ENCODE measurements at places on chromosomes 4 and X.

DNA sequence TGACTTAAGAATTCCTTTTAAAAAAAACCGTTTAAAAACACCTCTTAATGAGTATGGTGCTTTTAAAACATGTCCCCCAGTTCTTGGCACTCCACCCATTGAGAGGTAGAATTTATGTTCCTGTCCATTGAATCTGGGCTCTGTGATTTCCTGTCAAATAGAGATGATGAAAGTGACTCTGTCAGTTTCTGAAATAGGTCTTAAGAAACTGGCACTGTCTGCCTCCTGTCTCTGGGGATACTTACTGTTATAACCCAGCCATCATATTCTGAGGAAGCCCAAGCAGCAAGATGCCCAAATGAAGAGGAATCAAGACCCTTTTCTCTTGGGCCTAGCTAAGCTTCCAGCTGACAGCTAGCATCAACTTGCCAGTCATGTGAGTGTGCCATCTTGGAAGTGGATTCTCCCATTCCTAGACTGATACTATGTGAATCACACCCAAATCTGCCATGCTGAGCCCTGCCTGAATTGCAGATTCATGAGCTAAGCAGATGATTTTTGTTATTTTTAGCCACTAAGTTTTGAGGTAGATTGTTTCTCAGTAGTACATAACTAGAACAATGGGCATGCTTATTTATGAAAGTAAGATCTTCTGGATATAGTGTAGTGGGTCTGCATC, 22.8 kb downstream of the C4orf54 start:
- no peak for DNase-seq

- no peak for DNase-seq
These were observed 35.1 kb upstream of the PPP2R3B start for GRCh38 chrX:421646-422391.

DNA sequence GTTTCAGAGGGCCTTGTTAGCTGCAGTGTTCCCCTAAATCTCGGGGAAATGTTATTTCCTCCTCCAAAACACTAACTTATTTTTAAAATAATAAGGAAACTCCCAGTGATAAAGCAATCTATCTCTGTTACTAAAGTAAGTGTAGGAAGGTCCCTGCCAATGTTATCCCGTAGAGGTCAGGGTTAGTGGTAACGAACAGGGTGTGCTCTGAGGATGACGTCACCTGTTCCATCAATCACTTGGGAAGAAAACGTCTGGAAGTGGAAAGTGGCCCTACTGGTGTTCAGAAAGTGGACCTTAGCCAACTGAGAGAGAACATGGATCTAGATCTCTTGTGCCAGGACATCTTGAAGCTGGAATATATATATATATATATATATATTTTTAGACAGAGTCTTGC, 249.5 kb downstream of the BCOR start:
- DNase-seq: no peak

DNA sequence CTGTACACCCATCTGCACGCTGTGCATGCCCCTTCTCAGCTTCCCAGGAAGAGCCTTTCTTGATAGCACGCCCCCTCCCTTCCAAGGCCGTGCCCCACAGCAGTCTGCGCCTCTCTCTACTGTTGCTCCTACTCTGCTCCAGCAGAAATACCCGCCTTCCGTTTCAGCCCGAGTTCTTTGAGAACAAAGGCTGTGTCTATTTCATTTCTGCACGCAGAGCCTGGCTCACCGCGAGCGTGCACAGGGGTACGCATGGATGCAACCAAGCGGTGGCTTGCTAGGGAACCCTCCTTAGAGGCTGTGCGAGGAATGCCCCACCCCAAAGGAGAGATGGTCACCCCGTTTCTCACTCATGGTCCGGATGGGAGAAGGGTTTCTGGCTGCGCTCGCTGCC, 485 bp downstream of the AADAT start:
- no peak for DNase-seq

DNA sequence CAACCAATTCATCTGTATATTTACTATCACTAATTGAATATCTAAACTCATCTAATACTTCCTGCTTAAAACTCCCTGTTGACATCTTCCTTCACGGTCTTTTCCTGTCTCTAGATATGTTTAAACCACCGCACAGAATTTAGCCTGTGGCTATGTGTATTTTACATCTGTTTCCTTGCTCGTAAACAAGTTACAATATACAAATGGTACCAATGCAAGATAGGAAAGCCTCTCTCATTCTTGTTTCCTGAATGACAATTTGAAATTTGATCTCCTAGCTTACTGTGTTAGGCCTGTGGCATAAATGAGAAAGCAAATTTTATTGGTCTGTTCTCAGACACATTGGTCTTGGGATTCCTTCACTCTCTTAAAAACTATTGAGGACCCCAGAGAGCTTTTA, 89.7 kb upstream of the PCDH7 start:
- DNase-seq: no peak

DNA sequence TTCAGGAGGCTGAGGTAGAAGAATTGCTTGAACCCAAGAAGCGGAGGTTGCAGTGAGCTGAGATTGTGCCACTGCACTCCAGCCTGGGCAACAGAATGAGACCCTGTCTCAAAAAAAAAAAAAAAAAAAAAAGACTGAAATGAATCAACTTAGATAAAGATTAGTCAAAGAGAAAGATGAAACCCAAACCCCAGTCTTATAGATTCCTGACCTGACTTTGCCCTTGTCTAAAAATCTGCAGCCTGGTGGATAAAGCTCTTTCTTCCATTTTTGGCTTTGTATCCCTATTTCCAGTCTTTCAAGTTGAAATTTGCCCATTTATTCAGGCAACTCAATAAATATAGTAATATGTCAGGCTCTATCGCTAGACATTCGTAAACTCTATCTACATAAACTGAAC, 39.3 kb upstream of the SPINK2 start:
- no peak for DNase-seq

DNA sequence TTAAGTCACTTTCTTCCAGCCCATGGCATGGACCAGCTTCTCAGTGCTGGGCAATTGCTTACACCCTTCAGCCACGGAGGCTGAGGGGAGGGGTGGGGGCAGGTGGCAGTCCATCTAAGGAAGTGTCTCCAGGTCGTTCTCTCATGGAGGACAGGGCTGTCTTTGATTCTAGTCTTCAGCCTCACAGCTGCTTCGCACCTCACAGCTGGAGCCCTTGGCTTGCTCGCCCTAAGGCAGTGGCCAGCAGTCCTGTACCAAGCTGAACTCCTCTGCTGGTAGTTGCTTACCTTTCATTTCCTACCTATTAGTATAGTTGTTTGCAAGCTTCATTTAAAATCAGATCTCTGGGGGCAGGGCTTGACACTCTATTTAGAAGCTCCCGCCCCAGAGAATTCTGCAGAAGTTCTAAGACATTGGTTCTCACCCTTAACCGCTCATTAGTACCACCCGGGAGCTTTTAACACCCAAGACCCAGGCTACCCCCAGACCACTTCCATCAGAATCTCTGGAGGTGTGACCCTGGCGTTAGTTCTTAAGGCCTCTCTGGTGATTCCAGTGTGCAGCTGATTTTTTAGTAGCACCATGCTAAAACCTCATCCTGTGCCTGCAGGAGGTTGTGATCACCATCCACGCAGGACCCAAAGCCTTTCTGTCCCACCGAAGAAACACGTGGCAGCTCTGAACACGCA, 386.8 kb downstream of the UNC5C start:
- no peak for DNase-seq

DNA sequence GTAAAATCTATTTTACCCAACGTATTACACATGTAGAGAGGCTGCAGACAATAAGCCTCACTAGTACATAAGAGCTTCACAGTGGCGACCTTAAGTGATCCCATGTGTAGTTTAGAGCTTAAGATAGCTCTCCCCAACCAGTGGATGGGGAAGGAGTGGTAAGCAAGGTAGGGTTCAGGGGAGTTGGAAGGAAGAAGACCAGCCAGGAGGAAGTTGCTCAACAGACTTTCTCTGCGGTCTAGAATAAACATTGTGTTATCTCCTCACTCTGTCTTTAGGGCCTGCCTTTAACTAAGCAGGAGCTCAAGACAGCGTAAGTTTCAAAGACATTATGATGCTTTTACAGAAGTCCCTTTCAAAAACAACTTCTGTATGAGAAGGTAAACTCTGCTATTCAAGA, 16.8 kb downstream of the MEPE start:
- DNase-seq: no peak

GRCh38 chr4:138188406-138189084, 53.6 kb downstream of the SLC7A11 start:
- DNase-seq: no peak

GRCh38 chr4:7135389-7135746, 57.0 kb upstream of the SORCS2 start:
- DNase-seq: no peak

DNA sequence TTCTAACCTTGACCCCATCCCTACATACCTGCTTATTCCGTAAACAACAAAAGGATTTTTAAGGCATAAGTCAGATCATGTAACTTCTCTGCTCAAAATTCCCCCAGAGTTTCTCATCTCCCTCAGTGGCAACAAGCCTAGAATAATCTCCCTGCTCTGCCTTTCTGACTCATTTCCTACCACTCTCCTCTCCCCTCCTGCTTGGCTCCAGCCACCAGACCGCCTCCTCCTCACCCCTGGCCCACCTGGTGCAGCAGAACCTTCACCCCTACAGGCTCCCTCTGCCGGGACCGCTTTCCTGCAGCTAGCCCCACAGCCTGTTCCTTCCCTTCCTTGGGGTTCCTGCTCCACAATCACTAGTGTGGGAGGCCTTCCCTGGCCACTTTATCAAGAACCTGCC, 32.1 kb downstream of the TSPAN5 start:
- DNase-seq: no peak

DNA sequence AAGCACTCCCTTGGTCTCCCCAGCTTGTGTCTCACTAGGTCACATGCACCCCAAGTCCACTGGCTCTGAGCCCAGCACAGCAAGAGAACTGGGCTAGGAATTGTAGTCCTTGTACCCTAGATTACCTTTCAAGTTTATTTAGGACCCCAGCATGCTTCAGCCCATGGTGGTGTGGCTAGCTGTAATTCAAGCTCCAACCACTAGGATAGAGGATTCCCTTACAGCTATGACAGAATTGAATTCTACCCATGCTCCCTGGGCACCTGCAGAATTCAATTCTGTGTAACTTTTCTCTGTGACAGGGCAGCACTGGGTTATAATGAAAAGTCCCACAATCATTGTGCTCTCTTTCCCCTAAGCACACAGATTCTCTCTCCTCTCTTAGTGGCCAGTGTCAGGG, 253.8 kb upstream of the DMD start:
- no peak for DNase-seq

DNA sequence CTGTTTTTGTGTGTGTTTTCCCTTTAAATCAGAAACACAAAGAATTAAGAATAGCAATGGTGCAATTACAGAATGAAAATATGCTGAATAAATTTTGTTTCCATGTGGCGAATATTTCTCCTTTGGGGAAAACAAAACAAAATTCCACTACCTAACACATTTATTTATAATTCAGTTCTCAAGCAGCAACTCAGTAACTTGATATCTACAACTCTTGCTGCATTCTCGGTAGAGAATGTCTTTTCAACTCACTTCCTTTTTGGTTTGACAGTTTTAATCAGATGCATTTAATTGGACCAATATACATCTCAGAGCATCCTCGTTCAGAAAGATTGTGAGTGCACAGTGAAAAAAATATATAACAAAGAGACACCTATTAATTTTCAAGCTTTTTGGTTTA, 30.8 kb downstream of the ZNF827 start:
- DNase-seq: no peak

DNA sequence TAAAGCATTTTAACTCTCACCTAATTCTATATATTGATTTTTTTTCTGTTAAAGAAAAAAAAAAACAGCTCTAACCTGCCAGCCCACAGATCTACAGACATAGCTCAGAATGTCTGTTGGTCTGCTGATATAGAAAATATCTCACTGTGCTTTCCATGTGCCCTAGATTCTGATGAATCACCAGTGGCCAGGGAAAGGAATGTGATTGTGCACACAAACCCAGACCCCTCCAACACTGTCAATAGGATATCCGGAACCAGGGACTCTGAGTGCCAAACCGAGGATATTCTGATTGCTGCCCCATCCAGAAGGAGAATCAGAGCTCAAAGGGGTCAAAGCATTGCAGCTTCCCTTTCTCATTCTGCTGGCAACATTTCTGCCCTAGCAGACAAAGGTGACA, 12.1 kb upstream of the SCML1 start:
- no peak for DNase-seq

DNA sequence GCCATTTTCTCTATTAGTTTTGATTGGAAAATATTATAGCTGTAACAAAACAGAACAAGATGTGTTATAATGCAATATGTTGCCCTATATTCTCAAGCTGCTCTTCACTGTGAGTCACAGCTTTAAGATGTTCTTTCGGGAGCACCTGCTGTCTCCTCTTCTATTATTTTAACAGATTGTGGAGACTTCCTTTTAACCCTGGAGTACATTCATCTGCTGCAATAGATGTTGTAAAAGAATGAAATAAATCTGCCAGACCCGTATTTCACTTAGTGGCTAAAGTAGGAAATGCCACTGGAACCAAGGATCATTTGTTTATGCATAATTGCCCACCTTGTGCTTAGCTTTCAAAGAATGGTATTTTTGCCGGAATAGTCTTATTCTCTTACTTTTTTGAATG, 11.1 kb downstream of the LSM6 start:
- DNase-seq: no peak

DNA sequence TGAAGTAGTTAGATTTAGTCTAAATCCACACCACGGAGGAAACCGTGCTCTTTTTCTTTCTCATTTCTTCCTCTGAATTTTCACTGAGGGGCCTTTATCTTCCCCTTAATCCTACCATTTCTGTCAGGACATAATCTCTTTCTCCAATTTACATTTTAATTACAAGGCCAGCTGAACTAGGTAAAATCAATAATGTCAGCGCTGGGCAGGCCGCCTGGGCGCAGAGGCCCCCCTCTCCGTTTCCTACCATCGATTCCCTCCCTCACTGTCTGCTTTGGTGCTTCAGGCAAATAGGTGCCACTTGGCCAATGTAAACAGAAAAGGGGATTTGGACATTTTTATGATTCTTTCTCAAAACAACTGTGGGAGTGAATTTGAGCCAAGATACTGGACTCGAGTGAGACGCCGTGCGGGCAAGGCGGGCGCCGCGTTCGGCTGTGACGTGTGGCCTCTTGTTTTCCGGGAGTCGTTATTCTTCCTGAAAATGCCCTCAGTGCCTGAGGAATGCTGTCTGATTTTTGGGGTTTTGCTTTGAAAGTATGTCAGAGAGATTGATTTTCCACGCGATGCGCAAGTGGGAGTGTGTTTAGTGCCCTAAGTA, 22.6 kb downstream of the UVSSA start:
- DNase-seq: no peak

- DNase-seq: no peak
These were observed 87.6 kb downstream of the GAB1 start for GRCh38 chr4:143424276-143424675.
